ENCODE measurements at places on chromosomes 16 and 17.

GRCh38 chr16:85306071-85306792, 194.0 kb upstream of the CIBAR2 start:
- peak; percentile 87 for DNase-seq

DNA sequence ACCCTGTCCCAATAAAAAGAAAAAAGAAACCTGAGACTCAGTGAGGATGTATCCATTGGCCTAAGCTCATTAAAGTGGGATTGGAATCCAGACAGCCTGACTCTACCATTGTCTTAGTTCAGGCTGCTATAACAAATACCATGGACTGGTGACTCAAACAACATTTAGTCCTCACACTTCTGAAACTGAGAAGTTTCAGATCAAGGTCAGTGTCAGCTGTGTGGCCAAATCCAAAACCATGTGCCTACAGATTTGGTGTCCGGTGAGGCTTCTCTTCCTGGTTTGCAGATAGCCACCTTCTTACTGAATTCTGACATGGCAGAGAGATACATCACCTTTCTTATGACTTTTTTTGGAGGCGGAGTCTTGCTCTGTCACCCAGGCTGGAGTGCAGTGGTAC, 53.3 kb upstream of the KDM8 start:
- DNase-seq: no peak

GRCh38 chr17:17018612-17019429, 23.4 kb upstream of the MPRIP start:
- DNase-seq: no peak

- no peak for DNase-seq
Observed at GRCh38 chr16:88208112-88208511, 174.6 kb upstream of the ZNF469 start.

DNA sequence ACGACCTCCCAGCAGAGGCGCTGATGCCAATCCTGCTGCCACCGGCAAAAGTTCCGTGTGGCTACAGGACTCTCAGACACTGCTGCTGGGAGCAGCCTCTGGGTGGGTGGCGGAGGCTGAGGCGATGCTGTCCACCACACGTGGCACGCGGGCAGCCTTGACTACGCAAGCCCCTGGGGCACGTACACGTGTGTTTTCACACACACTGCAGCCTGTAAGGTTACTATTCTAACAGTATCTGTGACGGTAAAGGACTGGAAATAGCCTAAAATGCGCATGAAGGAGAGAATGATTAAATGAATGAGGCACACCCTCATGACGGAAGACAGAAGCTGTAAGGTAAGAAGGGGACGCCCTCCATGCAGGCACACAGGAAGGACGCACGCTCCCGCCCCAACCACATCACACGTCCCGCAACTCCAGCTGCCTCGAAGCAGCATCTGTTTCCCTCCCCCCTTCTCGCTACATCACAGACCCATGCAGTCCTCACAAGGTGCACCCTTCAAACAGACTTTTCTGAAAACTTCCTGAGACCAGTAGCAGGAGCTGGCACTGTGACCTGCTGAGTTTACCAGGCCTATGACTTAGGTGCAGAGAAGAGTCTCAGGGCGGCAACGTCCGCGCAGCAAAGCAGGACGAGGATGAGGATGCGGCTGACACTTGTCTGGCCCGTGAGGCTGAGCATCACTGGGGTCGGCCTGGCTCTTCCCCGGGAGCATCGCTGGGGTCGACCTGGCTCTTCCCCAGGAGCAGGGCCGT, 28.7 kb upstream of the FASN start:
- no peak for DNase-seq

DNA sequence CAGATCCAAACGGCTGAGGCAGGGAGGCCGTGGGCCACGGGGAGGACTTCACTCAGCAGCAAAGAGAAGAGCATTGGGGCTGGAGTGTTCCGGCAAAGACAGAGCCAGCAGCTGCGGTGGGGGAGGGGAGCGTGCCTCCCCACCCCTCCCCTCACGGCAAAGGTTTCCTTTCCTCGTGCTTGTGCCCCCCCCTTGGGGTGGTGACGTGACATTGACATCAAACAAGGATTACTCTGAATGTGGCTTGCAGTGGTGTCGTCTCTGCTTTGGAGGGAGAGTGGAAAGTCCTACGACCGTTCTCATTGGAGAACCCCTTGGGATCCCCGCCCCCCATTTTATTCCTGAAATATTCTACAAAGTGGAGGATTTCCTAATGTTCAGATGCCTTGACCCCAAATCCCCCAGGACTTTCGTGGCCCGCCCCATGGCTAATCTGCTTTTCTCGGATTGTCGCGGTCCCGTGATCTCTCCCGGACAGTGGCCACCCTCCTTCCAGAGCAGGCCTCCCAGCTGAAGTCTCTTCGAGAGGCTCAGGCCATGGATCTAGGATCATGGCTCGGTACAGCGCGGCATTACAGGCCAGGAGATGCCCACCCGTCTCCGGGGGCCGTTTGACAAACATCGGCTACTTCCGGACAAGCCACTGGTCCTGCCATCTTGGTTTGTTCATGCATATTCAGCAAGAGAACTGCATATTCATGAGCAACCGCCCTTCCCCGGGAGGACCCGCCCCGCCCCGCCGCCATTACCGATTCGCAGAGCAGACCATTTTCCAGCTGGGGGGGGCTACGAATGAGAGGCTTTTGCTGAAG, 705 bp upstream of the POLR2A start:
- DNase-seq: peak; percentile 67

DNA sequence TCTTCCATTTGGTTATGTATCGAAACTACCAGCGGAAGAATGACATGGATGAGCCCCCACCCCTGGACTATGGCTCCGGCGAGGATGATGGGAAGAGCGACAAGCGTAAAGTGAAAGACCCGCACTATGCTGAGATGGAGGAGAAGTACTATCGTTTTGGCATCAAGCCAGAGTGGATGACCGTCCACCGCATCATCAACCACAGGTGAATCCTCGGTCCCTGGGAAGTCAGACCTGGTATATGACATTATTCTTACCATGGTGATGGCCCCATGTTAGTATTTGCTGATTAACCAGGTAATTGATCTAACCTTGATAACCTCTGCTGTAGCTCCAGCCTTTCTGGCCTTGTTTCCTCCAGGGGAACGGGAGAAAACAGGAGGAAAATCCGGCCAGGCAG, 8.5 kb downstream of the CHD3 start:
- no peak for DNase-seq

GRCh38 chr17:6699997-6700947, 12.9 kb downstream of the SLC13A5 start:
- no peak for DNase-seq

DNA sequence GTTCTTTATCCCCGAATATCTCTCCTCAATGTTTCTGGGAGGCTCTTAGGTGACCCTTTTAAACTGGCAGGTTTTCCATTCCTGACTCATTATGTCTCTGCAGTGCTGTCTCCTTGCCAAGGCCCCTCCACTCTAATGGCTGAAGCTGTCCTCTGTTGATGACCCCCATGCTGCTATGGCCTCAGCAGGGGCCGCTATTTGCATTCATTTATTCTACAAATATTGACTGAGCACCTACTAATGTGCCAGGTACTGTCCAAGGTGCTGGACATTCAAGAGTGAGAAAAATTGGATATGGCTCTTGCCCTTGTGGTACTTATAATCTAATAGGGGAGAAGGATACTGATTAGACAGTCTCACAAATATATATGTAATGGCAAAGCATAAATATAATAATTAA, 55.4 kb downstream of the GP2 start:
- no peak for DNase-seq

- no peak for DNase-seq
Observed at GRCh38 chr17:78715876-78716275, 66.2 kb downstream of the CYTH1 start.

- DNase-seq: no peak
Observed at GRCh38 chr16:89179656-89180315, 8.2 kb downstream of the CDH15 start.

GRCh38 chr17:78504156-78504925, 72.9 kb downstream of the DNAH17 start:
- DNase-seq: no peak

- DNase-seq: no peak
Observed at GRCh38 chr17:28381141-28381825, 9.8 kb downstream of the SARM1 start.

DNA sequence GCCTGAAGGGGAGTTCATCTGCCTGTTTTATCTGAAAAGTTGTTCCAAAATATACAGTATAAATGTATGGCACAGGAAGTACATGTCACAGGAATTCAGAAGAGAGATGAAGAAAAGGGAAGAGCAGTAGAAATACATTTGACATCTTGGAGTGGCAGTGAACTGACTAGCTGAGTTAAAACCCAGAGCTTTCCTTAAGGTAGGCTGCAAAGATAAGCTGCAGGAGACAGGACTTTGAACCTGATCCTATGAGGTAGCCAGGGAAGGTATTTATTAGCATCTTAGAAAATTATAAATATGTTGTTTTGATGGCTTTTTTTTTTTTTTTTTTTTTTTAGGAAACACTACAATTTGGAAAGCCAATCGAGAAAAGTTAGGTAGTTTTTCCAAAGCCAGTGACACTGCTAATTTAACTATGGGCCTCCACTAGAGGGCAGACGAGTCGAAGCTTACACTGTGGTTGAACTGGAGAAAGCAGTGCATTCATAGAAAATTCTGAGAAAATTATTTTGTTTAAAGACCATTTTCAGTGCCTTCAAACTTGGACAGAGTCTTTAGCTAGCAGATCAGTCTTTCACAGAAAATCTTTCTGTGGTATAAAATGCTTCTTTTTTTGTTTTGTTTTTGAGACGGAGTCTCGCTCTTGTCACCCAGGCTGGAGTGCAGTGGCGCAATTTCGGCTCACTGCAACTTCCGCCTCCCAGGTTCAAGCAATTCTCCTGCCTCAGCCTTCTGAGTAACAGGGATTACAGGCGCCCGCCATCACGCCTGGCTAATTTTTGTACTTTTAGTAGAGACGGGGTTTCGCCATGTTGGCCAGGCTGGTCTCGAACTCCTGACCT, 122.3 kb downstream of the SSH2 start:
- DNase-seq: peak; percentile 76

- DNase-seq: no peak
Observed at GRCh38 chr16:51886456-51886855, 660.5 kb downstream of the TOX3 start.

- DNase-seq: peak; percentile 91
Observed at GRCh38 chr17:57486882-57487301, 230.6 kb downstream of the MSI2 start.

DNA sequence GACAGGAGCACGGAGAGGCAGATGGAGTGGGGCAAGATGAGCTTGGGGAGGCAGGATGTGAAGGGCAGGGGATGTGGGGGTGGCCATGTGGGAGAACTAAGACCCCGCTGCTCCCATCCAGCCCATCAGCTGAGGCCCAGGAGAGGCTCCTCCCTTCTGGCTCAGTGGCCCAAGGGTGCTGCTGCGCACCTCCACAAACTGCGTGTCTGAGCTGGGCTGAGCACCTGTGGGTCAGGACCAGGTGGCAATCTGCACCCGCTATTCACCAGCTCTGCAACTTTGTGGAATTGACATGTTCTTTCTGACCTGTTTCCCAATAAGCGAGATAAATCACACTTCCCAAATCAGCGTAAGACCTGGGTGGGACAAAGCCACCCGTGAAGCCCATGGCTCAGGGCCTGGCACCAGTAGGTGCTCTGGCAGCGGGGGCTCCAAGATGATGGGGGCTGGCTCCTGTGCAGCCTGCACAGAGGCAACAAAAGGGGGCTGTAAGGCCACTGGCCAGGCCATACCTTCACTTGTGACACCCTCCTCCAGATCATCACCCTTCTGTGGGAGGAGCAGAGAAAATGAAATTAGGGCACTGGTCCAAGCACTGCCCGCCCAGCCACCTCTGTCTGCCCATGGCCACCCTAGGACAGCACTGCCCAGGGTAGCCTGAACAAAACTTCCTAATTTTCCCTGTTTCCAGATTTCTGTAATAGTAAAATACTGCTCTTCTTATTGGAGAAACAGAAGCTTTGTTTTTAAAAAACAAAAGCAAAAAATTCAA, 11.7 kb upstream of the SREBF1 start:
- no peak for DNase-seq

DNA sequence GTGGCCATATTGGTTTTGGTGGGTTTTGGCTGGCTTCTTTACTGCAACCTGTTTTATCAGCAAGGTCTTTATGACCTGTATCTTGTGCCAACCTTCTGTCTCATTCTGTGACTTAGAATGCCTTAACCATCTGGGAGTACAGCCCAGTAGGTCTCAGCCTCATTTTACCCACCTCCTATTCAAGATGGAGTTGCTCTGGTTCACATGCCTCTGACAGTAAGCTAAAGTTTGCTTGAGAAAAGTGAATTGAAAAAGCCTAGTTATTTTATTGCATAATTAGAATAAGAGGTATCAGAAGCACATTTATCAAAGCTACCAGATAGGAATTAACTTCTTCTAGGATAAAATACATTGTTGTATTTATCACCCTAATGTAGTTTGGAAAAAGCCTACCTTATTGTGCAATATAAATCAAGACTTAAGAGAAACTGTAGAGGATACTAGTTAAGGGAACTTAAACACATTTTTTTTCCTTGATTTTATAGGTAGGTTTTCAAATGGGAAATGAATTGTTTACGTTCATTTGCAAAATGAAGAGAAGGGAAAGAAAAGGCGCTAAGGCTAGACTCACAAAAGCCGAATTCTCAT, 202.3 kb upstream of the KCNJ16 start:
- no peak for DNase-seq

DNA sequence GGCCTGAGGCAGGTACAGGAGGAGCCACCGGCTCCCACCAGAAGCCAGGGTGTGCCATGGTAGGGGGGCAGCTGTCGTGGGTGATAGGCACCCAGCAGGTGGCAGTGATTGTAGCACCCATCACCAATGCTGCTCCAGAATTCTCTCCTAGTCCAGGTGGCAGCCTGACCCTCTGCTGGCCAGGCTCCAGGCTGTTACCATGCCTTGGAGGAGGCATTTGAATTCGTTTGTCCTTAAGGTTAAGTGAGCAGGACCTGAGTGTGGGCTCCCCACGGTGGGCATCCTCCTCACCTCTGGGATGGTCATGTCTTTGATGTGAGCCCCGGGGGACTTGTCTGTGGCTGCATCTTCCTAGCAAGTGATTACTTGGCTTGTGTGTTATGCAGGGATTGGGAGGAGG, 59.4 kb downstream of the RGS9 start:
- no peak for DNase-seq

GRCh38 chr17:75848523-75849278, 4.5 kb upstream of the UNC13D start:
- DNase-seq: peak; percentile 78

DNA sequence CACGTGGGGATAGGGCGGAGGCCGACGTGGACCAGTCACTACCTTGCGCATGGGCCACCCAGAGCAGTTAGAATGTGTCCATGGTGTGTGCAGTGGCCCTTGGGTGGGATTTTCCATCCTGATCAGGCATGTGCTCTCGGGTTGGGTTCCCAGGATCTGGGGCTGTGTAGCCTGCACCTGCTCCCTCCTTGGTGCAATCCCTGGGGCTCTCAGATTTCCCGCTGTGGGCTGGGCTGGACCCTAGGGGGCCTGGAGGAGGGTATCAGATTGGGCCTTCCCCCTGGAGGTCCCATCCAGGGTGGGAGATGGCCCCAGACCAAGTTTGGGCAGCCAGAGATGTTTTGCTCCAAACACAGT, 1.3 kb downstream of the SMTNL2 start:
- DNase-seq: no peak
